ENCODE measurements at places on chromosomes 3 and 15.

DNA sequence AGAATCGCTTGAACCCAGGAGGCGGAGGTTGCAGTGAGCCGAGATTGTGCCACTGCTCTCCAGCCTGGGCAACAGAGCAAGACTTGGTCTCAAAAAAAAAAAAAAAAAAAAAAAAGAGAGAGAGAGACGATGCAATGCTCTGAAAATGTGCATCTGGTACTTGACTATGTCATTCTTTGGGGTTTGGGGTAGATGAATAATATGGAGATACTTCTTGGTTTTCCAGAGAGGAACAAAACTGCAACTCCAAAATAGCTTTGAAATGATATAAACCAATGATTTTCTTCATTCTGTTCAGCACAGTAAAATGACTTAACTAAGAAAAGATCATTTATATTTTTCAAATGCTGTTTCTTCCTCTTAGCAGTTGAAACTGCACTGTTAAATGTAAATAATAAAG, 158.9 kb downstream of the ISL2 start:
- no peak for DNase-seq

DNA sequence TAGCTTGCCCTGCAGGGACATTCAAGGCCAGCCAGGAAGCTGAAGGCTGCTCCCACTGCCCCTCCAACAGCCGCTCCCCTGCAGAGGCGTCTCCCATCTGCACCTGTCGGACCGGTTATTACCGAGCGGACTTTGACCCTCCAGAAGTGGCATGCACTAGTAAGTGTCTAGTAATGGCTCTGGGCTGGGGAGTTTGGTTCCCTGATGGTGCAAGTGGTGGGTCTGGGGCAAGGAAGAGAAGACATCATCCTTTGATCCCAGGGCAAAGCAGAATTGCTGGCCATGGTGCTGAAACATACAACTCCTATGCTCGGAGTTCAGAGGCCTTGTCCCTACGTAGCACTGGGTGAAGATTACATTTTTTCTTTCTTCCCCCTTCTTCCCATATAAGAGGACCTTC, 311.4 kb downstream of the EPHB1 start:
- DNase-seq, result no peak

DNA sequence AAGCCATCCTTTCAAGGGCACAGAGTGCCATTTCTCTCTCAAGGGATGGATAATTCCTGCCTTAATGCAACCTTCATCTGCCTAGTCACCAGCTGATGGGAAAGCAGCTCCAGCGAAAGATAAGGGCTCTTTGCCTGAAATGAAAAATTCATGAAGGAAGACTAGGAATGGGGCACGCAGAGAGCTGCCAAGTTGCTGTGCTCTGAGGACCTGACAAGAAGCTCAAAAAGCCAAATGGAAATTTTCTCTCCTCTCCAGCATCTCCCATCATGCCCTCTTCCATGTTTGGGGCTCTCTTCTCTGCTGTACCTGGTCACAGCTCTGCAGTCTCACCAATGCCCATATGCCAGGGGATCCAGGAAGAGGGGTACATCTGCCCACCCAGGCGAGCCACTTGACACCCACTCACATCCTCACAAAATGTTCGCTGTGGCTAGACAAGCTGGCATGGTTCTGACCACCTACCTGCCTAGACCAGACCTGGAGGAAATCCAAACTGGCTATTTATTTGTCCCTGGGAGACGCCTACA, 29.3 kb upstream of the ABHD2 start:
- no peak for DNase-seq

GRCh38 chr3:168604767-168605166, 509.0 kb upstream of the GOLIM4 start:
- DNase-seq, result no peak
